Activated naive CD8-positive, alpha-beta T cell treated with anti-CD3 and anti-CD28 coated beads, Interleukin-2, amount 50 U/mL, for 24 hours (primary cell): ENCODE measurements at places on chromosomes 2 and 18.

DNA sequence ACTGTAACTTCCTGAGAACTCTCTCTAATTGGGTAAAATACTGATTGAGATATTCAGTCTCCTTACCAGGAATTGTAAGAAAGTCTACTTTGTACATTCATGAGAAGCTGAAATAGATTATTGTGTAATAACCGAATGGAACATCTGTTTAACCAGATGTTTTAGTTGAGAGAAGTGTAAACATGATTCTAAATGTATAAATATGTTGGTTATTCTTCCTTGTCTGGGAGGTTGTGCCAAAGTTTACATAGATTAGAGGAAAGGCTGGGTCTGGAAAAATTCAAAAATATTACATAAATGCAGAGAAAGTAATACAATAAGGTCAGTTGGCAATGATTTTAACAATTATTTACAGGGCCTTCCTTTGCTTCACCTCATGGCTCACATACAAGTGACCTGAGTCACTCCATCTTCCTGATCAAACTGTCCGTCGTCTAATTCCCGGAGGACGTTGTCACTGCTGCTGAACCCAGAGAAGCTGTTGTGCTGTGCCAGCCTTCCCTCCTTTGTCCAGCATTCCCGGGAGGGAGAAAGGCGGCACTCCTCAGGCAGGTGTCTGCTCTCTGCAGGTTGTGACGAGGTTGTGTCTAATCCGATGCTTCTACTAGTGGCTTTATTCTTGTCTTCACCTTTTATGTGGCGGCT is 55.9 kb downstream of the MOB4 start:
- DNase-seq: no peak

DNA sequence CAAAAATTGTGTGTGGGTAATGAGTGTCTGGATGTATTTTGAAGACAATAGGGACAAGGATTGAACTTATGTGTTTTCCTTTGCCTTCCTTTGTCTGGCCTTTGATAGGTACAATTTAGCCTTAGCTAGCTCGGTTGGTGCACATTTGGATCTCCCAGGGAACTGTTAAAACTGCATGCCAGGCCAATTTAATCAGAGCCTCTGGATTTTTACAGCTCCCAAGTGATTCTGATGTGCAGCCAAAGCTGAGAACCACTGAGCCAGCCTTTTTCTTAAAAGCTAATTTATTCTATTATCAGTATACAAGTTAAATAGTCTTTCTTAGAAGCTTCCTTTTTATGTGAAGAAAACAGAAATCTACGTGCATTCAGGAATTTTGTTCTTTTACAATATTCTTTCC is 25.0 kb downstream of the PLEK start:
- DNase-seq: no peak

DNA sequence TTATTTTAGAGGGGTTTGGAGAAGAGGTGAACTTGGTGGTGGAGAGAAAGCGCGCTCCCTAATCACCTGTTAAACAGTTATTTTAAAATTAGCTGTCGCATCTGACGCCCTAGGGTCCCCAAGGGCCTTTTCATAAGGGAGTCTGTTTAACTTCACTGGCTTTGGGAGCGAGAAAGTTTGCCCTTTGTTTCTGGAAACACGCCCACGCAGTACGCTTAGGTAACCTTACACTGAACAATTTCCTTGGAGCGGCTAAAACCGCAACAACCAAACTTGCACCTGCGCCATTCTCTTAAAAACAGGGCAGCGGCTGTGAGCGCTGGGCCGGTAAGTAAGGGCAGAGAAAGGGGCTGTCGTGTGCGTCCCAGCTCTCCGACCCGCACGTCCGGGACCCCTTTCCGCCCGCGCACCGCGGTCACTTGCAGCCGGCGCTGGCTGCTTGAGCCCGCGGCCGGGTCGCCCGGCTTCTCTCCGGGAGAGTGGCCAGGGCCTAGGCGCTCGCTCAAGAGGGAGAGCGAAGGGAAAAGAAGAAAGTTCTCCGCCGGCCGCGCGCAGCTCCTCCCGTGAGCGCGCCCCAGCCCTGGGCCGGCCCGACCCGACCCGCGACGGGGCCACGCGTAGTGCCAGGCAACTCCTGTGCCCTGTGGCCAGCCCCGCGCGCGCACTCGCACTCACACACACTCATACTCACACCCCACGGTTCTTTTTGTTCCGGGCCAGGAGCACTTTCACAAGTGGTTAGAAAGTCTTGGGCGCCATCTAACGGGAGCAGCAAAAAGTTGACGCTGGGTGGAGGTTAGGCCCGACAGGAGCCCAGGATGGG is 19.2 kb downstream of the POU3F3 start:
- peak; percentile 52 for DNase-seq

DNA sequence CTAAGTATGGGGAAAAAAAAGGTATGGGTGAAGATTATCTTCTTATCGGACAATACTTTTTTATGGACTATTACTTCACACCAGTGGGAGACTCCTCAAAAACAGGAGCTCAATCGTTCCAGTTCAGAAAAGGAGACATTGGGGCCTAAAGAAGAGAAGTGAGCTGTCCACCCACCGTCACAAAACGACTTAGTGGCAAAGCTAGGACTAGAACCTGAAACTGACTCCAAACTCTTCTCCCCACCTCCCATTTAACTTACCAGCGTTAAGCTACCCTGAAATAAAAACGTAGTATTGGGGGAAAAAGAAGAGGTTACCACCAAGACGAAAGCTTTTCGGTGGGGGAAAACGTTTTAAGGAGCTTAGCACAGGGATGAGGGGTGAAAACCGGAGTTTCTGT is 503 bp downstream of the GTF3C3 start:
- DNase-seq: no peak

GRCh38 chr18:27595113-27595838 is 410.2 kb upstream of the CHST9 start:
- no peak for DNase-seq

DNA sequence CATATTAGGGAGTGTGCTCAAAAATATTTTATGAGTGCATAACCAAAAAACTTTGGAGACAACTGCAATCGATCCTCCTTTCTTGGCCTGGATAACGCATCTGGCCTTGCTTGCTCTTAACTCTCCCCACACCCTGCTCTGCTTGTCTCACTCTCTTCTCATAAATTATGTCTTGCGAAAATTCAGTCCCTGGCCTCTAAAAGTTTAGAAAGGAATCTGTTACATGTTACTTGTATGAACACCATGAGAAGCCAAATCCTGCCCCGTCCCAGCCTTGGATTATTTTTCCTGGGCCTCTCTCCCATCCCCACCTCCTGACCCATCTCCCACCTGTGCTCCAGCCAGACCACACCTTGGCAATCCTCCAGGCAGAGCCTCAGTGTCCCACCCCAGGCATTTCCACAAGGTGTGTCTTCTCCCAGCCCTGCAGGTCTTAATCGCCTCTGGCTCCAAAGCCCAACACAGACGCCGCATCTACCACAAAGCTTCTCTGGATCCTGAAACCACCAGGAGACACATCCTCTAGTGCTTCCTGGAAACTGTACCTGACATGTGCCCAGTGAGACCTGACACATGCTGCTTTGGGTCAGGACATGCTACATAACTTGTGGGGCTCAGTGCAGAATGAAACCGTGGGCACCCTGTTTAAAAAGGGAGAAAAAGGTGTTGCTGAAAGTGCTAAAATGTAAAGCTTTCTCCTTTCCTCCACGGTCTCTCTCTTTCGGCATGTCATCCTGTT is 99.6 kb upstream of the ST3GAL5 start:
- DNase-seq: no peak

GRCh38 chr2:73116182-73116960 is 3.6 kb upstream of the RAB11FIP5 start:
- DNase-seq: no peak

DNA sequence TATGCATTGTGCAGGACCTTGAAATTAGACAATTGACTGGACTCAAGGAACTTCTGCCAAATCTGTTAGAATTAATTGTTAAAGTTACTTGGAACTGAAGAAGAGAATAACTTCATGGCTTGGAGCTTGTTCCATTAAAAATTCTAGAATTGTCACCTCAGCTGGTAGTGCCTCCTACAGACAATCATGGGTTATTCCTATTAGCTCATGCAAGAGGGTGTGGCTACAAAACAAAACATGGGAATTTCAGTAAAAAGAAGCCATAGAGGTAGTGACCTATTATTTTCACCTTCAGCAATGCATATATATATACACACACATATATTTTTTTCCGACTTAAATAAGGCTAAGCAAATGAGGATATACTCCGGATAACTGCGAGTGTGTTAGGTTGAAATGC is 181.9 kb upstream of the DTNA start:
- no peak for DNase-seq

DNA sequence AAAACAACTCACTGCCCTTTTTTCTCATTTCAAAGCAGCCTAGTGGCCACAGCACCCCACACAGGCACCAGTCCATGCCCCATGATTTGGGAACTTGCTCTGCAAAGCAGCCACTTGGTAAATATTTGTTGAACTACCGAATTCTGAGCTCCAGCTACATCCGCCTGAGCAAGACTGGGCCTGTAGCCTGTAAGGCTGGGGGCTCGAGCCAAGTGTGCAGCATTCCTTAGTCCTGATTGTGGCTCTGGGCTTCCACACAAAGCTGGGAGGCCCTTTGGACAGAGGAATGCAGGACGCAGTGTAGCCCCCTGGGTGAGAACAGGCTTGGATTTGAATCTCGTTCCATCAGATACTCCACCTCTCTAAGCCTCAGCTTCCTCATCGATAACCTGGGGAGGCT is 88.4 kb downstream of the ACTR2 start:
- DNase-seq: no peak

GRCh38 chr2:160255408-160255807 is 55.3 kb upstream of the ITGB6 start:
- no peak for DNase-seq

DNA sequence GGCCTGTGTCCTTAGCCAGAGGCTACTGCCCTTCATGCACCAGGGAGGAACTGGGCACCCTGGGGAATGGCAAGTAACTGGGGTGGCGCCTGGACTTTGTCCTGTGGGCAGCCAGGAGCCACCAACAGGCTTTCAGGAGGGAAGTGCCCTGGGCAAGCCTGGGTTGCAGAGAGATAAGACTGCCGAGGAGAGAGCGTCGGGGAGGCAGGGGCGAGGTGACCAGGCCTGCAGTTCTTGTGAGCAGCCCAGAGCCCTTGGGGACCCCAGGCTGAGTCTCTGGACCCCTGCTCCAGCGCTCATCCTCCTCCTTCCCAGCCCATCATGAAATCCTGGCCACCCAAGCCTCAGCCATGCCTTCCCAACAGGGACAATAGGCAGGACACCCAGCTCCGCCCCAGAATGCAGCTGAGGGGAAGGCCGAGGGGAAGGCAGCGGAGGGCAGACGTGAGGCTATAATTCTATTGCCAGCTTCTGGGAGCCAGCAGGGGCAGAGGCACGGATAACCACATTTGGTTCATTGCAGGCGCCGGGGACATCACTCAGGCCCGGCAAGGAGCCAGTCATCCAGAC is 25.1 kb downstream of the ADRA2B start:
- no peak for DNase-seq

DNA sequence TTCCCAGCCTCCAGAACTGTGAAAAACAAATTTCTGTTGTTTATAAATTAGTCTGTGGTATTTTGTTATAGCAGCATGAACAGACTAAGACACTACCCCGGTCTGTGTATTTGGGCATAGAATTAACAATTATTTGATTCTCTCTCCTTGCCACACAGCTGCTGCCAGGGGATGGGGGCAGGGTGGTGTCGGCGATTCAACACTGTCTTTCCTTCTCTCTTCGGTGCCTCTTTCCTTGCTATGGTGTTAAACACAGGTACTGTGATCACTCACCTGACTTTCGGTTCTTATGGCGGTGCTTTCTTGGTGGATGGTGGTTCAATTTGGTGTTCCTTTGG is 50.8 kb upstream of the CTAGE1 start:
- DNase-seq: no peak

- DNase-seq: no peak
Measured at GRCh38 chr2:221463241-221463896, 108.7 kb downstream of the EPHA4 start.

GRCh38 chr2:127763776-127764175 is 47.2 kb downstream of the WDR33 start:
- no peak for DNase-seq

DNA sequence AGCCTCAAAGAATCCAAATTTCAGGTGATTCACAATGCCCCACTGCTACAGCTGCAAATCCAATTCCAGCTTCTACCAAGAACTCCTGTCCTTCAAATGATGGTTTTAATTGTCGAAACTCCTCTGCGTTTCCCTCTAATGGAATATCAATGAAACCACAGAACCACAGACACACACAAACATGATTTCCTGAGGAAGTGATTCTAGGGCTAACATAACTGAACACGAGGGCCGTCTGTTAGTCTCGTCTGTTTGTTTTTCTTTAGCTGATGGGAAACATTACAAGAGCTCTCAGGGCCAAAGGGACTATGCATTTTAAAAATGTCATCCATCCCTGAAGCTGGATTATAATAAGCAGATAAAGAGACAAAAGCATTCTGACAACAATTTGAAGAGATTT is 59.4 kb downstream of the RNF152 start:
- no peak for DNase-seq

DNA sequence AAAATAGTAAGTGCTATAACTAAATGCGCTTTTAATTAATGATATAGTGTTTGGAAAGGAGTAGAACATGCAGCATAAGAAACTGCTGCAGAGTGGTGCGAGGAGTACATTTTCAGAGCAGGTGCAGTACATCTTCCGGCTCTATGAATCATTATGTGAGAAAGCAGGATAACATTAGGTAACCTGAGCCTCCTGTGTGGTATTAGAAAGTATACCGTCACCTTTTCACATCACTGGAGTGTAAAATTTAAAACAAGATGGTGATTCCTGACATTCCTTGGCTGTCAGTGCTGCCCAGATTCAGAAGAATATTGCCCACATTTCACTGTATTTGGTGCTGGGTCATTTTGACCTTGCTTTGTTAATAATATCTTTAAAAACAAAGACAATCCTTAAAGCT is 7.8 kb upstream of the DYNC2LI1 start:
- DNase-seq: no peak
